ENCODE measurements at places on chromosomes 5 and 9. TPM values are rescaled to one million over a fixed set of nuclear protein-coding genes. Genes with fewer than 3 reads are reported as not detected.

Gene GFPT2
- 5.8 TPM for polyA plus RNA-seq

Gene SLC6A7
- 5.7 TPM for polyA plus RNA-seq

Gene GFI1B
- 6.2 TPM for polyA plus RNA-seq

Gene SAXO1
- 0.06 TPM for polyA plus RNA-seq

Gene EDIL3
- polyA plus RNA-seq, result 31.2 TPM

Gene TRIP13
- 8.3 TPM for polyA plus RNA-seq

Gene GARNL3
- polyA plus RNA-seq, result 24.0 TPM

GRCh38 chr9:120393386-120394057 is 186.4 kb downstream of the CDK5RAP2 start:
- no peak for DNase-seq

DNA sequence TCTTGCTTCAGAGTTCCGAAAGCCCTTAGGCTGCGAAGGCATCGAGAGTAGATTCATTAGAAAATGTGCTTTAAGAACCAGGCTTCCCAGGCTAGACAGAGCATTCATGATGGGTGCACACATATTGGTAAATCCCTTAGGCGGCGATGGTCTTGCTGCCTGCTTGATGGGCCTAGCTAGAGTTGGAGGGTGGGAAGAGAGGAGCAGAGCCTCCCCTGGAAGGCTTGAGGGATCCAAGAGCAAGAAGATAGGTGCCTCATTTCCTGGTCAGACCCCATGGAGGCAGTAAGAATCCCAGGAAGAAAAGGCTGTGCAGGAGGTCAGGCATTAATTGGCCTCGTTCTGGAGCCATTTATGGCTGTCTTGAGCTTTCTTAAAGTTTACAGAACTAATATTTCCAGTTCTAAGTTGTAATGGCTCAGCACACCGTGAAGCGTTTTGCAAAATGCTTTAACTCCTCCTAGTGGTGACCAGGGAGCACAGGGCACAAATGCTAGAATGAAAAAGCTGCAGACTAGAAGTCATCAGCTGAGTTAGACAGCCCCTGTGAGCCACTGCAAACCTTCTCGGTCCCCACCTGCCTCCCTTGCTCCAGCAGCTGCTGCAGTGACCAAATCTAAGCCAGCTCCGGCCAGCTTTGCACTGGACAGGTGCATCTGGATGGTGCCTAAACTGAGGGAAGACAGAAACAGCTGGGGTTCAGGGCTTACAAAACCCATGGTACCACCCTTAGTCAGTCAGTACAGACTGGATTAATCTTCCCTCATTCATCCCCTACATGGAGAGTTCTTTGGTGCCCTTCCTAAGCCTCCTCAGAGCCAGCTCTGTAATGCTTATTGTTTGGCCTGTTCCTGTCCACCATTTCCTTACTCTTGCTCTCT is 14.7 kb downstream of the SLC45A2 start:
- DNase-seq, result peak; percentile 43

- no peak for DNase-seq
These were observed 42.7 kb downstream of the SECISBP2 start for GRCh38 chr9:89361031-89361430.

- DNase-seq, result no peak
These were observed 179.6 kb upstream of the SGCD start for GRCh38 chr5:156147261-156147943.

GRCh38 chr5:173823721-173824567 is 64.2 kb upstream of the CPEB4 start:
- peak; percentile 93 for DNase-seq

DNA sequence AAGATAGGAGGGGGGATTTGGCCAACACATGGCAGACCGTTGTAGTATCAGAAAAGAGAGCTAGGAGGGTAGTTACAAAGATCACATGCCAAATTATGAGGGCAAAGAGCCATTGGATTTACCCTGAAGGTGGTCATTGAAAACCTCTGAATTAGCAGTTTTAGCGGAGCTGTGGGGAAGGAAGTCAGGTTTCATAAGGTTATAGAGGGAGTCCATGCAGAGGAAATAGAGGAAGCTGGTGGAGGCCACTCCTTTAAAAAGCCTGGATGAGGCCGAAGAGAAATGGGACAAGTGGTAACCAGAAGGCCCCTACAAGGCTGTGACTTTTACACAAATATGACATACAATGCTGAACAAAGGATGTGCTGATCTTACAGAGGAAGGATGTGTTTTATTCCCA is 13.2 kb downstream of the DOCK8 start:
- no peak for DNase-seq
